Caudate nucleus (tissue), 63 donors: ENCODE measurements at places on chromosomes 16 and 17.

GRCh38 chr17:17981330-17981729 is 8.7 kb downstream of the DRC3 start:
- no peak for DNase-seq

DNA sequence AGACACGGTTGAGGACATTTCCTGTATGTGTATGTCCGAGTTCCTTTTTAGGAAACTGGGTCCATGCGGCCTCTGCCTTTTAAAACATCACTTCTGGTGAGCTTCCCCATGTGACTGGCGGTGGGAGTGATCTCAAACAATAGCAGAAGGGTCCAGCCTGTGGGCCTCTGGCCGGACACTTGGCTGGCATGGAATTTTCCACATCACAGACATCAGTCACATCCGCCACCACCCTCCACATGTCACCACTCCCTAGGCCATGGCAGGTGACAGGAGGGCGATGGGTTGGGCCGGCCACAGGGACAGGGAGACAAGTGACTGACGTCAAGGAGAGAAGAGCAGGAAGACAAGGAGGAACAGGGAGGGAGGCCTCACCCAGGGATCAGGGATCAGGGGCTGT is 83.7 kb downstream of the DNAH17 start:
- DNase-seq: no peak

- no peak for DNase-seq
Measured at GRCh38 chr17:33910200-33910857, 344.8 kb upstream of the CCL2 start.

GRCh38 chr16:668519-669171 is 713 bp downstream of the RHOT2 start:
- no peak for DNase-seq

DNA sequence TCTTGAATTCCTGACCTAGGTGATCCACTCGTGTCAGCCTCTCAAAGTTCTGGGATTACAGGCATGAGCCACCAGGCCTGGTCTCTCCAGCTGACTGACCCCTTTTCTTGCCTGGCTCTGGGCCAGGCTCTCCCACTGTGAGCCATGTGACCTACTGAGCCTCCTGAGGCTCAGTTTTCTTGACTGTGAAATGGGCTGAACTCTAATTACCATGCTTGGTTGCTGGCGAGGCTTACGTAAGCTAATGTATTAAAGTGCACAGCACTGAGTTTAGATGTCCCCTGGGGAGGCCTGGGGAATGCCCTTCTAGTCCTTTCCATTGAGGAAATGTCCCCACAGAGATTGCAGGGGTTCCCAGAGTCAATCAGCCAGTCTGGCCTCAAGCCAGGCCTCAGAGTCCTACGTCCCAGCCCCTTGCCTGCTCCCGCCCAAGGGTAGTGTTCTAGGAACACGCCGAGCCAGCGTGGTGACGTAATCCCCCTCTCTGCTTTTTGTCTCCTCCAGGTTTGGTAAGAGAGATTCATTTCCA is 45.8 kb upstream of the LGALS9 start:
- no peak for DNase-seq
